ENCODE measurements at places on chromosomes 12 and 14. TPM values are rescaled to one million over a fixed set of nuclear protein-coding genes. Genes with fewer than 3 reads are reported as not detected.

FAM216A gene
- total RNA-seq, result 39.5 TPM

SERPINA9 gene
- total RNA-seq, result not detected

GNB3 gene
- total RNA-seq, result 0.94 TPM

PRR4 gene
- 4.8 TPM for total RNA-seq

ZDHHC22 gene
- total RNA-seq, result 12.0 TPM

TEAD4 gene
- total RNA-seq, result 0.94 TPM

COQ6 gene
- 23.9 TPM for total RNA-seq

AMHR2 gene
- not detected for total RNA-seq

PTPRR gene
- total RNA-seq, result 19.5 TPM

DEPDC4 gene
- 1.2 TPM for total RNA-seq

TBK1 gene
- 42.6 TPM for total RNA-seq

KRT74 gene
- total RNA-seq, result not detected

MAP1LC3B2 gene
- total RNA-seq, result 0.62 TPM

KCNA5 gene
- total RNA-seq, result 1.7 TPM

SYNJ2BP gene
- total RNA-seq, result 29.8 TPM

PIWIL1 gene
- not detected for total RNA-seq

MGAT2 gene
- 47.3 TPM for total RNA-seq

KRT79 gene
- total RNA-seq, result not detected

TAS2R13 gene
- 8.3 TPM for total RNA-seq

Measured in occipital lobe (tissue), 3 donors.